ENCODE measurements at places on chromosomes 6 and 20.

GRCh38 chr20:1803061-1803931 is 91.9 kb upstream of the SIRPA start:
- no peak for DNase-seq

GRCh38 chr20:22572491-22572890 is 11.9 kb downstream of the FOXA2 start:
- DNase-seq: no peak

DNA sequence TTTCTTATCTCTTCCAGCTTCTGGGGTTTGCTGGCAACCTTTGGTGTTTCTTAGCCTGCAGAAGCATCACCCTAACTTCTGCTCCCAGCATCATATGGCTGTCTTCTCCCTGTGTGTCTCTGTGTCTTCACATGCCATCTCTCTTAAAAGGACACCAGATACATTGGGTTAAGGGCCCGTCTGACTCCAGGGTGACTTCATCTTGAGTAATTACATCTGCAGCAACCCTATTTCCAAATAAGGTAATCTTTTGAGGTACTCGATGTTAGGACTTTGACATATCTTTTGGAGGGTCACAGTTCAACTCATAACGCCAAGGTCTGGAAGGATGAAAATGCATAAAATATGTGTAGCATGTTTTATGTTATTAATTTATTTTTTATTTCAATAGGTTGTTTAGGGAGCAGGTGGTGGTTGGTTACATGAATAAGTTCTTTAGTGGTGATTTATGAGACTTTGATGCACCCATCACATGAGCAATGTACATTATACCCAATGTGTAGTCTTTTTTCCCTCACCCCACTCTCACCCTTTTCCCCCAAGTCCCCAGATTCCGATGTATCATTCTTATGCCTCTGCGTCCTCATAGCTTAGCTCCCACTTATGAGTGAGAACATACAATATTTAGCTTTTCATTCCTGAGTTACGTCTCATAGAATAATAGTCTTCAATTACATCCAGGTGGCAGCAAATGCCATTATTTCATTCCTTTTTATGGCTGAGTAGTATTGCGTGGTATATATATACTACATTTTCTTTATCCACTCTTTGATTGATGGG is 131.1 kb downstream of the TBXT start:
- DNase-seq: no peak

DNA sequence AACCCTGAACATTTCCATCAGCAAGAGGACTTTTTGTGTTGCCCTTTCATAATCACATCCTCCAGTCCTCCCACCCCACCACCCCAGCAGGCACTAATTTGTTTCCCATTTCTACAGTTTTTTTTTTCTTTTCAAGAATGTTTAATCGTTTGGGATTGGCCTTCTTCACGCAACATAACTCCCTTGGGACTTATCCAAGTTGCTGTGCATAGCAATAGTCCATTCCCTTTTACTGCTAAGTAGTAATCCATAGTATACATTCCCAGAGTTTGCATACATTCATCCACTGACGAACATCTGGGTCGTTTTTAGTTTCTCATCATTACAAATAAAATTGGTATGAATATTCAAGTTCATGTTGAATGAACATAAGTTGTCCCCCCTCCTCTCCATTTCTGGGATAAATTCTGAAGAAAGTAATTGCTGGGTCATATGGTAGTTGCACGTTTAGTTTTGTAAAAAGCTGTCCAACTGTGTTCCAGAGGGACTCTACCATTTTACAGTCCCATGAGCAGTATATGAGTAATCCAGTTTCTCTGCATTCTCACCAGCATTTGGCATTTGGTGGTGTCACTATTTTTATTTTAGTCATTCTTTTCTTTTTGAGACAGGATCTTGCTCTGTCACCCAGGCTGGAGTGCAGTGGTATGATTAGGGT is 90.8 kb downstream of the DOK5 start:
- DNase-seq: no peak

- no peak for DNase-seq
These were observed at the start of gene TAGAP for GRCh38 chr6:159044899-159045727. Gene TAGAP (minus strand): TSS chr6:159044991. CDS start chr6:159044146, 845 bp downstream.

DNA sequence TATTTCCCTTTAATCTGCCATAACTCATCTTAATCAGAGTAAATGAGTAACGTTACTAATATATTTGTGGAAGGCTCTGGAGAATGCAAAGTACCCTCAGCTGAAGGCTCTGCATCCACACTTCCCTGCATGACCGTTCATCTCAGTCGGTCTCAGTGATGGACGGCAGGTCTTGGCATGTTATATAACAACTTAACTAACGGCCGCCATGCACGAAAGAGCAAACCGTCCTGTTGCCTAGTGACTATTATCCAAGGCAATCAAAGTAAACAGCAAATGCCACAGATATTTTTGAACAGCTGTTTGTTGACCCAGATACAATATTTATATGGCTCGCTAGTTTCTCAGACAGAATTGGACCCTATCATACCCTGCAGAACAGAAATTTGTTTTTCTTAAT is 194.9 kb upstream of the SMLR1 start:
- DNase-seq: no peak

DNA sequence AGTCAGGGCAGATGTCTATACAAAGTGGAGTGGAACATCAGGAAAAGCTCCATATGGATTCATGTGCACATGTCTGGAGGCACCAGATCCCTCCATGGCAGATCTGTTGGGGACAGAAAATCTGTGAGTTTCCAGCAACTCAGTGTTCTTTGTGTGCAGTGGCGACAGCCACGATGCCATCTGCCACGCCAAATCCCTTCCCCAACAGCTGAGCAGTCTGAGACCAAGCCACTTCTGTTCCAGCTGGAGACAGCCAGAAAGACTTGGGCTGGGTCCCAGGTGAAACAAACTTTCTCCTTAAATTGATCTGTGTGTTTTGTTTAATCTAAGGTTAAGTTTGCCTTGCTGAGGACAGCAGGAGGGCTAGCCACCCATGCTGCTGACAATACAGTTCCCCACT is 22.9 kb downstream of the FKBP1A start:
- DNase-seq: no peak

GRCh38 chr20:20083807-20084206 is 31.5 kb downstream of the CFAP61 start:
- DNase-seq: peak; percentile 9

DNA sequence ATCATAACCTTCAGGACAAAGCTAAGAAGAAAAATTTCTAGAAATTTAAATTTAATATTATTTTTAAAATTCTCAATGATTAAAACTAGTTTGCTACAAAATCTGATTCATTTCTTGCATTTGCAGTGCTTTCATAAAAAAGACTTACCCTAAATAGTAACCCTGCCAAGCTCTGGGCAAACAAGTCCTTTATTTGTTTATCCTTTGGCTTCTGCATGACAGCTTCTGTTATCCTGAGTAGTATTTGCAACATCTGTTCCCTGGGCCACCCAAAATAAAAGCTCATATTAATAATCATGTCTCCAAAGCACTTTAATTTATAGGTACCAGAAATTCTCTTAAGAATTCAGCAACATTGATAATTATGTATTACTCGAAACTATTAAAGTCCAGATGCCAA is 101.3 kb downstream of the RALGAPA2 start:
- DNase-seq: no peak

DNA sequence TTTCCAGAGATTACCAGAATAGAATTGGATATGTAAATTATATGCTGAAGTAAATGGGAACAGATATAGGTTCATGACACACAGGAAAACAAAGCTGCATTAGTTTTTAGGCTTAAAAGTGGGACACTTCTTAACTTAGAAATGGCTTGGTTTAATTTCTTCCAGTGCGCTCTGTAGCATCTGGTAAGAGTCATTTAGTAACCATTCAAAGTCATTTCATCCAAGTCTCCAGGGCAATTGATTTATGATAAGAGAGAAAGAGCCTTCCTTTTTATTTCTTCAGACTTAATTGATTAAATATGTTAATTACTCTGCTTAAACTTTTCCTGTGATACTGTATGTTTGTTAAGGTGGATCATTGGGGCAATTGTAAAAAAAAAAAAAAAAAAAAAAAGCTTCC is 368.0 kb downstream of the DOK5 start:
- DNase-seq: no peak

DNA sequence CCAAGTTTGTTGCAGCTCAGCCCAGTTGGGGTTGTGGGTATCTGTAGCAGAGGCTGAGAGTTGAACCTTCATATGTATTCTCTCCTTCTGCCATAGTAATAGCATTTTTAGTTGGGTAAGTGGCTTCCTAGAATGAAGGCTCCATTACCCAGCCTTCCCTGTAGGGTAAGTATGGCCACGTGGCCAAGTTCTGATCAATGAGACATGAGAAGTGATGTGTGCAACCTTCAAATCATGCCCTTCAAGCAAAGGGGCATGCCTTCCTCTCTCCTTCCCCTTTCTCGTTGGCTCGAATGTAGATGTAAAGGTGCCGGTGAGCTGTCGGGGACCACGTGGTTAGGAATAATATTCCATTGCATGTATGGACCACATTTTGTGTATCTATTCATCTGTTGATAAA is 12.7 kb upstream of the TRAF3IP2 start:
- no peak for DNase-seq

DNA sequence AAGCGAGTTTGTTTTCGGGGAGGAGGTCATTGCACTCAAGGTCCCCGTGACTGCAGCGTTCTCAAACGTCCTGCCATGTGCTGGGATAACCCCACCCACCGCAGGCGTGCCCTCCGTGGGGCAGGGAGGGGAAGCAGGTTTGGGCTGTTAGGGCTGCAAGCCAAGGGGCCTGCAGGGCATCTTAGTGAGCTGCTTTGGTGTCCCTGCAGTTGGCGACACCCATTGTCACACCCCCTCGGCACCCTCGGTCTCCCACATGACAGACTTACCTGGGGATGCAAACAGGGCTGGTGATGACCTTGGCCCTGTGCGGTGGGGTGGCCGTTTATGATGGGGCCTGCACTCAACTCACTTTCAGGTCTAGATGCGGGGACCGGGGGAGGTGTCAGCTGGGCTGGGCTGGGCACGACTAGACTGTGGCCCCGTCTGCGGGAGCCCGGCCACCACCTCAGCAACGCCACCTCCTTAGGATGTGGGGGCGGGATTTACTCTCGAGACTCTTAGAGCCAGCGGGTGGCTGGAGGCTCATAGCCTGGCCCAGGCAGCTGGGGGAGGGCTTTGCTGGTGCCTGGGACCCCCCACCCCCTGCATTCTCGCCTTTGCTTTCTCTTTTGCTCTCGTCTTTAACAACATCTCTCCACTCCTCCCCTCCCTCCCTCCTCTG is 6.5 kb upstream of the GATA5 start:
- peak; percentile 64 for DNase-seq

- no peak for DNase-seq
These were observed 16.7 kb upstream of the PRDM1 start for GRCh38 chr6:106069478-106069877.

DNA sequence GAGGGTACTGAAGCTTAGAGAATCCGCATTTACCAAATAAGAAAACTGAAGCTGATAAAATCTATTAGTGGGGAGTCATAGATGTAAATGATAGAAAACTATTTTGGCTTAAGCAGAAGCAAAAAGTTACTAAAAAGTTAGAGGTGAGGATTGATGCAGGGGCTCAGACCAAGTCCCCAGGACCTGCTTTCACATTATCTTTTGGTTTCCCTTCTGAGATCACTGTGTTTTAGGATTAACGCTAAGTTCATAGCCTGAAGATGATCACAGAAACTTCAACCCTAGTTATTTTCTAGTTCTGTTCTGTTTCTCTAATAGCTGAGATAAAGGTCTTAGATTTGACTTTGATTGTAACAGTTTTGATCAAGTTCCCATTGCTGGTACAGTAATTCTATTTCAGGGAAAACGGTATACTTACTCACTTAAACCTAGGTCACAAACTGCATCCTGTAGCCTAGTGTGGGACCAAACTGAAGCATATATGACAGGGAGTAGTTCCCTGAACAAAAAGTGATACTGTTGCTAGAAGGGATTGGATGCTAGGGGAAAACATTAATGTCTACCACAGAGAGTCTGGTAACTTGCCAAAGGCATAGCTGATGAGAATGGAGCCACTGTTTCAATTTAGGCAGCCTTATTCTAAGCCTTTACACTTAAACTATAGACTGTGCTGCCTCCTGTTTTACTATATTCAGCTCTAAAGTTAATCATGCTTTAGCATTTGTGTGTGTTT is 13.1 kb downstream of the CYB5R4 start:
- no peak for DNase-seq

DNA sequence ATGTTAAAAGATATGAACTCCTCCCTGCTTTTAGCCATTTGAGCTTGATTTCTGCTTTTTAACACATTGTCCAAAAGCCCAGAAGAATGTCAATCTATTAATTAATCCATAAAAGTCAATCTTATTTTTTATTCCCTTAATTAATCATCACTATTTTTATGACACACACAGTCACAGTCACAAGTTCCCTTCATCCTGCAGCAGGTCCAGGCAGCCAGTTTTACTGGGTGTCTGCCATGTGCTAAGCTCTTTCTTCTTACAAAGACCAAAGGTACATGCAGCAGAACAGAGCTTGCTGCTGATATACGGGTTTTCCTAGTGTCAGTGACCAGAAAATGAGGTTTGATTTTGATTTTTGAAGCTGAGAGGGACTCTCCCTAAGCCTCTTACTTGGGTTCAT is 53.3 kb upstream of the SLC22A23 start:
- DNase-seq: no peak

DNA sequence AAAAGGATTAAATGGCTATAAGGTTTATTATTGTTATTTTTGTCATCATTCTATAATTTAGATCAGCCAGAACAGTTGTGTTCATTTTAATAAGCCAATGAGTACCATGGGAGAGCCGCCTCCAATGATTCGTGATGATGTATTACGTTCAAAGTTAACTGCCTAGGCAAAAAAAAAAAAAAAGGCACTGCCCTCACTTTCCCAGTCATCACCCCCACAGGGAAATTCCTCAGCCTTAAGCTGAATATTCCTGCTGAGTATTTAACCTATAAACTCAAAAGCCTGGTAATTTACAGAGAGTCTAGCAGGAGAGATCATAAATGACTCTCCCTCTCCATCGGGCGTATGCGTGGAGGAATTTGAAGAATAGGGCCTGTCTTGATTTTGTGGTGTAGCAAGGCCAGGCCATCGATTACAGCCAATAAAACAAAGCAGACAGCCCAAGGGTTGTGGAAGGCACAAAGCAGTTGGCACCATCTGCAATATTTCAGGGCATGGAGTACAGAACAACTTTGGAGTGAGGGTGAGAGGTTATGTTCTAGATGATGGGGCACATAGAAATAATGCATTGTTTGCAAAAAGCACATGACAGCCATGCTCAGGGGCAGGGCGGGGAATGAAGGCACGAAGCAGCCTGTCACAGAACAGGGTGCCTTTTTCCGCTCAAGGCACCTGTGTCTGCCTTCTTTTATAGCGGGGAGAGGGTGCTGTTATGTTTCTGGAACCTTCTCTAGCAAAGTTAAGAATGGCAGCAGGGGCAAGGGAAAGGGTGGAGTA is 138.2 kb upstream of the DTNBP1 start:
- DNase-seq: no peak

- no peak for DNase-seq
These were observed 59.1 kb downstream of the RIPOR3 start for GRCh38 chr20:50632236-50632635.

- DNase-seq: no peak
These were observed 90.6 kb downstream of the TTLL2 start for GRCh38 chr6:167415441-167415961.

- no peak for DNase-seq
These were observed 7.5 kb downstream of the ATG5 start for GRCh38 chr6:106318061-106318460.

All from T47D (cell line).